ENCODE measurements at places on chromosomes 13 and 19. TPM values are rescaled to one million over a fixed set of nuclear protein-coding genes. Genes with fewer than 3 reads are reported as not detected.

- ATAC-seq, result no peak
Measured at GRCh38 chr13:112248406-112248760, 127.8 kb upstream of the SPACA7 start.

DNA sequence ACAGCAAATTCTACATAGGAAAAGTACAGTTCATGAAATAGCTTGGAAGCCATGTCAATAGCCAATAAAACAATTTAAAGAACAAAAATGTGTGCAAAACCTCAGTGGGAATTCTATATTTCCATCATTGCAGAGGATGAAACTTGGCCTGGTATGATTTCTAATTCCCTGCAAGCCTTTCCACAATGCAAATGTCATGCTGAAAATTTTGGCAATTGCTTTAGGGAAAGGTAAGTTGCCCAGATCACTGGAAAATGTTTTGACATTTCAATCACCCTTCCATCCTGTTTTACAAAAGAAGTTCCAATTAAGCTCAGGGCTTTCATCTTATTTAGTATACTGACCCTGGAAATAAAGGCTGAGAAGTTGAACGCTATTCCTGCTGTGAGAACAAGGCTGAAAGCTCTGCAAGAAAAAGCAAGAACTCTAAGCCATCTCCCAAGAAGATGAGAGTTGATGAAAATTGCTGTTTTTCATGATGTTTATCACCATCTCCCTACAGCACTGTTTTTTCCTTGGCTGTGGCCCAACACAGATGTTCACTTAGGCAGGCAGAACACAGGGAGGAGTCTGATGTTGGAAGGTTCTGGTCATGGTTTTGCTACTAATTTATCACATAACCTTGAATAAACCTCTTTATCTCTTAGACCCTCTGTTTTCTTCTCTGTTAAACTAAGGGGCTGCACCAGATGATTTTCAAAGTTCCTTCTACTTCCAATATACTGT lies 263.7 kb downstream of the KCTD12 start:
- ATAC-seq, result no peak

DNA sequence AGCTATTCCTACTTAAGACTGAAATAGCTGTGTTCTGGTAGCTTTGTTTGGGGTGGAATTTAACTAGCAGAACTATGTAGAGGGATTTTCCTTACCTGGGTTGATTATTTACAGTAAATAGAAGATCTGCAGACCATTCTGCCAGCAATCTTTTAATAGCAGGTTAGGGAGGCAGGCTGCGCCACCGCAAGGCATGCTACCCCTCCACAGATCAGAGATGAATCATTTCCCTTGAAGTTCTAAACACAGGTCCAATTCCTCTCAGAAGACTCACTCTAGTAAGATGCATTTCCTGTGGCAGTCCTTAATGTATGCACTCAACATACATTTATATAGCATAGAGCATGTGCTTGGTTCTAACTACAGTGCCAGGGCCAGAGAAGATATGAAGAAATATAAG lies 109.0 kb downstream of the TNFRSF19 start:
- ATAC-seq, result peak; percentile 66

The PPFIA3 gene
- total RNA-seq, result 3.9 TPM

All from activated T-helper 17 cell treated with anti-CD3 and anti-CD28 coated beads, Interleukin-2, amount 50 U/mL, for 72 hours (primary cell).